ENCODE measurements at places on chromosomes 7 and 10.

GRCh38 chr10:3622845-3623621, 162.0 kb downstream of the KLF6 start:
- no peak for DNase-seq

DNA sequence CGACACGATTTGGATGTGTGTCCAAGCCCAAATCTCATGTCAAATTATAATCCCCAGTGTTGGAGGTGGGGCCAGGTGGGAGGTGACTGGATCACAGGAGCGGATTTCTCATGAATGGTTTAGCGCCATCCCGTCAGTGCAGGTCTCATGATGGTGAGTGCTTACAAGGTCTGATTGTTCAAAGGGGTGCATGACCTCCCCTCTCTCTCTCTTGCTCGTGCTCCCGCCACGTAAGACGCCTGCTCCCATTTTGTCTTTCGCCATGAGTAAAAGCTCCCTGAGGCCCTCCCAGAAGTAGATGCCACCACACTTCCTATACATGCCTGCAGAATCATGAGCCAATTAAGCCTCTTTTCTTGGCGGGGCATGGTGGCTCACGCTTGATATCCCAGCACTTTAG, 71.5 kb upstream of the NANOS1 start:
- DNase-seq, result no peak

GRCh38 chr7:29237489-29237888, 42.9 kb downstream of the CHN2 start:
- no peak for DNase-seq

DNA sequence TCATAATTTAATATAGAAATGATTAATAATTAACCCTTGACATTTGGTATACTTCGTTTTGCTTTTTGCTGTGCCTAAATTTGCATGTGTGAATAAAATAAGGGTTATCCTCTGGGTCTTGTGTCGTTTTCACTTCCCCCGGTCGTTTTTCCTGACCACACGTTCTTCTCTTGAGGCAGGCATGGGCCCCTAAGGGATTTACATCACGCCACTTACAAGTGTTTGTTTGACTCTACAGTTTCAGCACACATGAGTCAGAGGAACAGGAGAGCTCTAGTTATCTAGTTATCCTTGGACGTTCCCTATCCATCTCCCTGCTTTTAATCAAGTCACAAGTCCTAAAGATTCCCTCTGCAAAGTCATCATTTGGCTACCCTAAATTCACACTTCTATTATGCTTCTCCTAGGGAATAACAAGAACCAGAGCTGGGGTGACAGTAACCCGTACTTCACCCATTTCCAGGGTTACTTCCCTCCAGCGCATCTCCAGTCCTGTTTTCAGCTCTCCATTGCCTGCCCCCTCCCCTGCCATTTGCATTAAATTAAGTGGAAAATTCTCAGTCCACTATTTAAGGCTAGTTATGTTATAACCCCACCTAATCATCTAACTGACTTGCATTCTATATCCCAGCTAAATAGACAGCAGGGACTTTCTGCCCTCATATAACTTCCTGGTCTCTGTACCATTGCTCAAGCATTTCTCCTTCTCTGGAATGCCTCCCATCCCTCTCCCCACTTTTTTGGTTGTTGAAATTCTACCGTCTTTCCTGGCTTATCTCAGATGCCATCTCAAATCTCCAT, 206.9 kb downstream of the PTEN start:
- no peak for DNase-seq

DNA sequence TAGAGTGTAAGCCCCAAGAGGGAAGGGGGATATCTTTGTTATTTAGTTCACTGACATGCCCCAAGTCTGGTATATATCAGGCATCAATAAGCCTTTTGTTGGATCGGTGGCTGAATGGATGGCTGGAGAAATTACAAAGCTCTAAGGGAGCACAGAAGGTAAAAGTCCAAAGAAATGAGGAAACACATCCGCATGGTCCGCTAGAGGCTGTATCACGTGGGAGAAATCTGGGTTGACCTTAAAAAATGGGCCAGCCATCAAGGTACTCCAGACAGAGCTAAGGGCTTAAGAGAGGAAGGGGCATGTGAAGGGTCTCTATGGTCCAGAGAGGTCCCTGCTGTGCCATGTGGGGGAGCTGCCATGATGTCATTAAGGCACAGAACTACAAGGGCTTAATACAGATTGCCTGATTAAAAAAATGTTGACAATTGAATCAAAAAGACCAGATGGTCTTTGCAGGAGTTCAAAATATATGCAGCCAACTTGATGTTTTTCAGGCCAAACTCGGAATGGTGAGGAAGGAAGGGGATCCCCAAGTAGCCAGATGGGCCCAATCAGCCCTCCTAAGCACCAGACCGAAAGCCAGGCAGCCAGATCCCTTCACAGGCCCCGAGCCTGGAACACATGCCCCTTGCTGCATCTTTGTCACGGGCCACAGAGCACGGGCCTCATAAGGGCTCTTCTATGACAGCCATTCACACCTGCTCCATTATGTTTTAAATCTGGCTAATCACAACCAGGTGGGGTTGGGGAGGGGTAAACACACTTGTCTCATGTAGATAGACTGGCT, 31.9 kb downstream of the SCRN1 start:
- DNase-seq, result no peak

DNA sequence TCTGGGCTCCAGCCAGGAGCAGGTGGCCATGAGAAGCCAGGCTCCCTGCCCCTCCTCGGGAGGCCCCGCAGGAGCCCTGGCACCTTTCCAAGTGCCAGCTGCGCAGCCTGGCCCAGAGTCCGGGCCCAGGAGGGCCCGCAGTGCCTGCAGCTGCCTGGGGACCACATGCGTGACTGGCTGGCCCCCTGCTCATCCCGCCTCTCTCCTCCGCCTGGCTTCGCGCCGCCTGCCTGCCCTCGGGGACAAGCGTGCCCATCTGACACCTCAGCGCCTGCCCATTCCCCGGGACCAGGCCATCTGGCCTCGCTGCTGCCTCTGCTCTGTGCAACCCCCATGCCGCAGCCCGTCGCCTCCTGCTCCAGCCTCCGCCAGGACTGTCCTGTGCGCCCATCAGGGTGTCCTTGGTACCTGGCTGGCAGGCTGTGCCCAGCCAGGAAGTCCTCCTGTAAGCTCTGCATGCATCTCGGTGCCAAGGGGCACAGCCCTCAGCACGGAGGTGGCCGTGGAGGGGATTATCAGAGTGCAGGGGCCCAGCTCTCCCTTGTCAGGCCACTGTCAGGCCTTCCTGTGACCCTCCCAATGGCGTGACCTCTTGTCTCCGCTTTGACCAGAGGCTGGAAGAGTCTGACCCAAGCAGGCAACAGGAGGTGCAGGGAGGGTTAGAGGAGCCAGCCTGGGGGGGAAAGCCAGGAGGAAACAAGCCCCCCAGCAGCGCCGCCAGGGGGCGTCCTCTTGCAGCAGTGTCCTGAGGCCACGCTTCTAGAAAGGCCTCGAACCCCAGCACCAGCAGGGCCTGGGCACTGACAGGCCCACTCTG, 50.5 kb downstream of the TMEM209 start:
- DNase-seq, result no peak

DNA sequence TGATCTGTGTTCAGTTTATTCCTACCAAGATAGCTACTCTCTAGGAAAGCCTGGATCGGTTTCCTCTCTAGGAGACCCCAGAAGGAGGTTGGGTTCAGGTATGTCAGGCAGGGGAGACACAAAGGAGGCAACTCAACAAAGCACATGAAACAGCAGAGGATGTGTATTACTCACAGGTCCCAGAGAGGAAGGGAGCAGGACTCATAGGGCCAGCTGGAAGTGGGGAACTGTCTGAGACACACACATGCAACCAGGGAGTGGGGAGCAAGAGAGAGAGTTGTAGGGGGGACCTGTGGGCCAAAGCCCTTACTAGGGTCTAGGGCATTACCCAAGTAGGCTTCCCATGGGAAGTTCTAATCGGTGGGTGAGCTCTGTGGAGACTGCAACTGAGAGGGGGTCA, 10.2 kb upstream of the NRP1 start:
- no peak for DNase-seq

GRCh38 chr7:107208024-107208521, 39.3 kb downstream of the HBP1 start:
- no peak for DNase-seq

DNA sequence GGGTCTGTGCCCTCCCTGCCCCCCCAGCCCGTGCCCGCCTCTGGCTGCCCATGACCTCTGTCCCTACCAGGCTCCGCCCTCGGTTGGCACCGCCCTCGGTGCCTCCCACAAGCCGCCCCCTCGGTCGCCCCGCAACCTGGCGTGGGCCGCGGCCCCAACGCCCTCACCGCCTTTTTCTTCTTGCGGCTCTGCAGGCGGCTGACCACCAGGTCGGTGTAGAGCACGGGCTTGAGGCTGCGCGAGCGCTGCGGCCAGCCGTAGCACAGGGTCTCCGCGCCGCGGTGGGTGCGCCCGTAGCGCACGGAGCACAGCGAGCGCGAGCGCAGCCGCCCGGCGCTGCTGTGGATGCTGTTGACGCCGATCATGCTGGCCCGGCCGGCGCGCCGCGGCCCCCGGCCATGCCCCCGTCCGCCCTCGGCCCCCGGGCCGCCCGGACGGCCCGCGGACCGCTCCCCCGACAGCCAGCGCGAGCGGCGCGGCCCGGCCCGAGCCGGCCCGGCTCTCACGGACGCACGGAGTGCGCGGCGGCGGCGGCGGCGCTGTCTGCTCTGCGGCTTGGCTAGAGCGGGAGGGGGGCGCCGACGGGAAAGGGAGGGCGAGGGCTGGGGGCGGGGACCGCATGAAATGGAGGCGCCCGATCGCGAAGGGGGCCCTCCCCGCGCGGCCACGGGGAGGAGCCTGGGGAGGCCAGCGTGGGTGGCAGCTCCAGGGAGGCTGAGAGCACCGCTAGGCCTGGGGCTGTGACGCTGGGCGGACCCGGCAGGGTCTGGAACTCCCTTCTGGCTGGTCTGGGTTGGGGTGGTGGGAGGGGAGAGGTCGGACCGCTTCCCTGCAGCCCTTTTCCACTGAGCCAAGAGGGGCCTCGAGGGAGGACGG, 9.6 kb downstream of the PSD start:
- DNase-seq, result no peak

Measured in GDM1 (cell line).